Cerebellar nuclear complex (tissue), 1 donor: ENCODE measurements at places on chromosomes 6 and 20.

- no peak for DNase-seq
These were observed 213.5 kb upstream of the ARID1B start for GRCh38 chr6:156563714-156564113.

DNA sequence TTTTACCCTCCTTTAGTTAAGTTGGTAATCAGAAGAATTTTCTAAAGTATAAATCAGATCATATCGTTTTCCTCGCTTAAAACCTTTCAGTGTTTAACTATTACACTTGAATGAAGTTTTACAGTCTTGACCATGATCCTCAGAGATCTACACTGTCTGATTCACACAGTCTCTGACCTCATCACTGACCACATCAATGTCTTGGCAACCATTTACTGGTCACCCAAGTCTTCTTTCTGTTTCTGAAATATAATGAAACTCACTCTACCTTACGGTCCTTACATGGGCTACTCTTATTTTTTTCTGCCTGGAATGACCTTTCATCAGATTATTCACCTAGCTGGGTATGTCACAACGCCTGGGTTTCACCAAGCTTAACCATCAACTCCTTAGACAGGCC lies 71.4 kb downstream of the ADGB start:
- DNase-seq = no peak

GRCh38 chr6:75409286-75409685 lies 84.3 kb downstream of the FILIP1 start:
- no peak for DNase-seq

- DNase-seq = no peak
These were observed at the start of gene PRR18 for GRCh38 chr6:166308033-166308768. Gene PRR18 (minus strand): TSS chr6:166308392. CDS start chr6:166308142, 250 bp downstream.

GRCh38 chr6:117264692-117265409 lies 507 bp upstream of the VGLL2 start:
- no peak for DNase-seq

- DNase-seq = no peak
These were observed 56.1 kb upstream of the SGK1 start for GRCh38 chr6:134373993-134374392.

DNA sequence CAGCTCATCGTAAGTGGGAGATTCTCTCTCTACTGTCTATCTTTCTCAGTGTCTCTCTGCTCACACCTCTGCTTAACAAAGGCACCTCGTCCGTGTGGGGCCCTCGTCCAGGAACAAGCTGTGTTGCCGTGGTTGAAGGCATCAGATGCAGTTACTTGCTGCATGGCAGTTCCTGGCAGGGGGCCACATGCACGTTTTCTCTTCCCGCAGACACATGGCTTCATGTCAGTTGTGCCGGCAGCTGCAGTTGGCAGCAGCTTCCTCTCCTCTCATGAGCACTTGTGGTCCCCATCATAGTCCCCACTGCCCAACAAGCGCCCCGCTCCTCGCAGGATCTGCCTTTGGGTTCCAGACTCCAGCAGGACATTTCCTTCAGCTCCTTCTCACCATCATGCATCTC lies 7.1 kb upstream of the AFDN start:
- no peak for DNase-seq

DNA sequence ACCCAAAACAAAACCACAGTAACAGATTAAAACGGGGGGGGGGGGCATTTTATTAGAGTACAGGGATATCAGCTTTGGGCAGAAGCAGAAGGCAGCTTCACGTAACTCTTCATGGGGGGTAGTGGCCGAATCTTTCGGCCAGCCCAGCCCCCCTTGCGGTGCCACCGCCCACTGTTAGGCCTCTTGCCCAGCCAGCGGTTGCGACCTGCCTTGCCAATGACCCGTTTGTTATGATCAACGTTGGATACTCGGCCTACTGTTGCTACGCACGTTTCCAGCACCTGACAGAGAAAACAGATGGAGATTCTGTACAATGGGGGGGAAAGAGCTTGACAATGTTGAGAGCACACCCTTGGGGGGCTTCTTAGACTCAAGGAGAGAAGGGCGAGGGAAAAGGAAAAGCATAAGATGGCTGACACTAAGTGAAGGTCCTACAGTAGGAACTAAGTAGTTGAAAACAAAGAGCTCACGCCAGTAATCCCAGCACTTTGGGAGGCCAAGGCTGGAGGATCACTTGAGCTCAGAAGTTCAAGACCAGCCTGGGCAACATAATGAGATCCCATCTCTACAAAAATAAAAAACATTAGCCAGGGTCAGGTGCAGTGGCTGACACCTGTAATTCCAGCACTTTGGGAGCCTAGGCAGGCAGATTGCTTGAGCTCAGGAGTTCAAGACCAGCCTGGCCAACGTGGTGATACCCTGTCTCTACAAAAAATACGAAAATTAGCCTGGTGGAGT lies 724 bp upstream of the CUL7 start:
- DNase-seq = no peak

- no peak for DNase-seq
These were observed 24.2 kb downstream of the ZFP64 start for GRCh38 chr20:52167232-52167840.

DNA sequence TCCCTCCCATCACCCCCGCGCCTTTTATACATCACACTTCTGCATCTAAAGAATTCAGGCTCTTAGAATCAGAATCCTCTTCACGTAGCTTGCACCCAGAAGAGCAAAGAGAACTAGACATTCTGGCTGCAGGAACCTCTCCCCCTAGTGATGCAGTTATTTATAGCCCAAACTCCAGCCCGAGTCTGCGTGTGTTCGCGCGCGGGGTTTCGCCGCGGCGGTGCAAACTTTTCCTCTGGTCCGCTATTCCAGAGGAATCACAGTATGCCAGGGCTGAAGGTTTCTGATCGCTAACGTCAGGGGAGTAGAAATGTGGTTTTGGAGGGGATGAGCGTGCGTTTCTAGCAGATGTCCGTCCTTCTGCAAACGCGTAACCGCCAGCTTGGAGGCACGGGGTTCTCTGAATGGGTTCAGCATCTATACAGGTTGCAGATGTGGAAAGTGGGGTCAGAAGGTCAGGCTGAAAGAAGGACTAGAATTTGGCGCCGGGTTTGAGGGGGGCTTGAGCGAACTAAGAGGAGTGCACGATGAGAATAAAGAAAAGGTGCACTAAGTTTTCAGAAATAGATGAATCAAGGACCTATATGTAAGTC lies 1.8 kb downstream of the EPHA7 start:
- no peak for DNase-seq

GRCh38 chr6:75855052-75855451 lies 106.0 kb downstream of the MYO6 start:
- DNase-seq = no peak

DNA sequence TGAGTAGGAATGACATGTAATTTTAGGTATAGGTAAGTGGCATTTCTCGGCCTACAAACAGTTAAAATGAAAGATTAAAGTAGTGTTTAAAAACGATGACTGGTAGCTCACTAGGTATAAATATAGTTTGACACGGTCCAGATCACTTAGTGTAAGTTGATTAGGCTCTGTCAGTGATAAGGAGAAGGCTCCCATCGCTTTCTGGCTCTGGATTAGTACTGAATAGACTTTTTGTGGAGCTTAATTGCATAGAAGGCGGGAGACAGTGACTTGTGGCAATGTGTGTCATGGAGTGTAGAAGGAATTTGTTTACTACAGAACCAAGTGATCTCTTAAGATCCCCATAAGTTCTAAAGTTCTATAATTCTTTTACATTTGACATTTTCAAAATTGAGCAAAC lies 6.7 kb downstream of the PYGB start:
- no peak for DNase-seq

DNA sequence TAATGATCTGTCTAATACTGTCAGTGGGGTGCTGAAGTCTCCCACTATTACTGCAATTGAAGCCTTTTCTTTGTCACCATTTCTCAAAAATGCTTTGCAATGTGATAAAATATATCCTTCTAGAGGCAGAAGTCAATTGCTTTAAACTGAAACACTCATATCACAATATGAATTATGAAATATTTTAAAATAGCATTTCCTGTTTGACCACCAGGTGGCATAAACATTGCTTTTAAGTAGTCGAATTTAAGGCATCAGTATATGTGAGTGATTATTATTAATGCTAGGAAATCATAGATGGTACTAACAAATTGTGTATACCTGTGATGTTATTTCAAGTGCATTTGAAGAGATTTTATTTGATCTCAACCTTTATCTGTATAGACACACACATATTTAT lies 87.5 kb downstream of the MEI4 start:
- no peak for DNase-seq

DNA sequence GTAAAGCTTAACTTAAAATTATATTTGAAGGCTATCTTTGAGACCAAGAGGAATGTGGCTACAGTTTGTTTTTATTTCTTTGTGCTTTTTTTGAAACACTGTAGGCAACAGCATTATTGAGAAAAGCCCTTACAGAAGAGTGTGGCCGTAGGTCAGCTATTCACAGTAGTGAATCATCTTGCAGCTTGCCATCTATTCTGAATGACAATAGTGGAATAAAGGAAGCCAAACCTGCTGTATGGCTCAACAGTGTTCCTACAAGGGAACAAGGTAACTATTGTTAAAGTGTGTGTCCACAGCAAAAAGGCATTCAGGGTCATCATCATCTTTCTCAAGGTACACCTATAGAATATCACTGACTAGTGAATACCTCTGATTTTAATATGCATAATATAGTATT lies 88.5 kb downstream of the KIZ start:
- DNase-seq = no peak

- no peak for DNase-seq
These were observed 859.4 kb downstream of the MAFB start for GRCh38 chr20:39829661-39830060.

- DNase-seq = no peak
These were observed 137.7 kb downstream of the TAF4 start for GRCh38 chr20:61927826-61928541.

DNA sequence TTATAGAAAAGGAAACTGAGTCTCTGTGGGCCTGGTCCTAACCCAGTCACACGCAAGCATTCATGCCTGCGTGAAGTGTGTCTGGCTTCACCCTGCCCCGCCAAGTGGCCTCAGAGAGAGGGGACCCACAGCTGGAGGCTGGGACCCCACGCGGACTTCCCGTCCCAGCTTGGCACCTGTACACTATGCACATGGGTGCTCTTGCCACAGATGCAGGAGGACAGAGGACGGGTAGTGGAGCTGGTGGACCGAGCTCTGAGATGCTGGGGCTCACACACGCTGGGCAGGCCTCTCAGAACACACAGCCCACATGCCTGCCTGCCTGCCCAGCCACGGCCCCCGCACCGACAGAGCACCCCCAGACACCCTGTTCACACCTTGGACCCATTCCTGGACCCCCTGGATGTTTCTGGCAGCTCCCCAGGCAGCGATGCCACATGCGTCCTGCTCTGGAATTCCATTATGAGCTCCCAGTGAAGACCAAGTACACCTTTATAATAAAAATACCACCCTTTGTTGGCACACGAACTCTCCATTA lies 24.9 kb upstream of the SMOC2 start:
- no peak for DNase-seq

DNA sequence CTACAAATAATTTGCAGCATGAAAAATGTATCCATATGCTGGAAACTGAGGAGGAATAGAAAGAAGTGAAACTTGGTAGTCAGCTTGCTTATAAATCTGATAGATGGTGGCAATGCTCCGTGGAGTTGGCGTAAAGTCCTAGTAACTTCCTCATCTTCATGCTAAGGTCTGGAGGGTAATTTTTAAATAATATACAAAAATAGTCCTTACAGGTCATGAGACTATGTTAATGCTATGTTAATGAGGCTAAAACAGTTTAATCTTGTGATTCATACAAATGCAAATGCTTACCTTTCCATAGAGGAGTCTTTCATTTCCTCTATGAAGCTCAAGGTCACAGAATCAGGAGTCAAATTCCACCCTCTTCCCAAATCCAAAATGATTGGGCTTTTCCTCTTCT lies 9.4 kb upstream of the CRIP3 start:
- DNase-seq = no peak

- no peak for DNase-seq
These were observed 119.7 kb downstream of the RTN4IP1 start for GRCh38 chr6:106509420-106510089.

DNA sequence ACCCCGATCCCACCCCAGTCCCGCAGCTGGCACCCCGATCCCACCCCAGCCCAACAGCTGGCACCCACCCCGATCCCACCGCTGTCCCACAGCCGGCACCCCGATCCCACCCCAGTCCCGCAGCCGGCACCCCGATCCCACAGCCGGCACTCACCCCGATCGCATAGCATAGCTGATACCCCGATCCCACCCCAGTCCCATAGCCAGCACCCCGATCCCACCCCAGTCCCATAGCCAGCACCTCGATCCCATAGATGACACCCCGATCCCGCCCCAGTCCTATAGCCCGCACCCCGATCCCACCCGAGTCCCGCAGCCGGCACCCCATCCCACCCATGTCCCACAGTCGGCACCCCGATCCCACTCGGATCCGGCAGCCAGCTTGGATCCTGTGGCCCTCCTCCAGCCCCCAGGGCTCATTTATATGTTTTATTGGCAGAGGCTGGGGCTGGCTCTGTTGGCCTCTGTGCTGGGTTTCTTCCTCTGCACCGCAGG lies 897 bp upstream of the GMEB2 start:
- DNase-seq = no peak

- DNase-seq = no peak
These were observed 48.5 kb downstream of the STK4 start for GRCh38 chr20:45014671-45015415.

- peak; percentile 82 for DNase-seq
These were observed 11.3 kb downstream of the RAMACL start for GRCh38 chr6:166575205-166575604.

- DNase-seq = no peak
These were observed 654.1 kb upstream of the MARCKS start for GRCh38 chr6:113202852-113203714.

DNA sequence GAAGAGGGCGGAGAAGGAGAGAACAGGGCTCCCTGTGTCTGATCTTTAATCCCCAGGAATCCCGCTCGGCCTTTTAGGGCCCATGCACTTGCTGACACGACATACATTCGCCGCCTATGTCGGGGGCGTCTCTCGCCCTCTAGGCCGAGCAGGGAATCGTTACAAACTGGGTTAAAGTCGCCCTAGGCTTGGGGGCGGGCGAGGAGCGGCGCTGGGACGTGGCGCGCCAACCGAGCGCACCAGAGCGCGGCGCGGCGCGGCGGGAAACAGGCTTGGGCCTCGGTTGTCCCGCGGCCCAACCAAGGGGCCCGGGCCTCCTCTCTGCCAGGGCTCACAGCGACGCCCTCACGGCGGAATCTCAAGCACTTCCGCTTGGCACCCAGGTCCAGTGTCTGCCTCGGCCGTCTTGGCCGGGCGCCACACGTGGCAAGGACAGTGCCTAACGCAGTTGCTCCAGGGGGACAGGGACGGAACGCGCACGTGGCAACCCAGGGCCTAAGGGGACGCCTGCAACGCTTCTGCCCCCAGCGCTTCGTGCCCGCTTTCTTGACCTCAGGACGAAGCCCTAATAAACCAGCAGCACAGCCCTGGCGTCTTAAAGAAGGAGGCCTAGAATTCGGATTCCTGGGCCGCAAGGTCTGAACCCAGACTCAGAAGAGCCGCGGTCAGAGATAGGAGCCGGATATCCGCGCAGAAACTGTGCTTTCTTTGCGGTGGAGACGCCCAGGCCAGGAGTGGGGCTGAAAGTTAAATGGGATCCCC lies 71.5 kb downstream of the NCR2 start:
- no peak for DNase-seq

- DNase-seq = no peak
These were observed 13.2 kb downstream of the BPIFB1 start for GRCh38 chr20:33296206-33296605.

GRCh38 chr20:18166241-18166881 lies 28.7 kb downstream of the KAT14 start:
- no peak for DNase-seq
